Pulmonary artery endothelial cell (primary cell): ENCODE measurements at places on chromosomes 5 and 9. TPM values are rescaled to one million over a fixed set of nuclear protein-coding genes. Genes with fewer than 3 reads are reported as not detected.

GRCh38 chr5:53882006-53882675 is 321.7 kb downstream of the NDUFS4 start:
- DNase-seq = no peak

- DNase-seq = no peak
These were observed 135.3 kb downstream of the YIPF5 start for GRCh38 chr5:144035046-144035740.

GRCh38 chr5:178271231-178271630 is 38.6 kb upstream of the PHYKPL start:
- DNase-seq = no peak

- no peak for DNase-seq
These were observed 26.5 kb upstream of the GPX3 start for GRCh38 chr5:150993826-150994412.

DNA sequence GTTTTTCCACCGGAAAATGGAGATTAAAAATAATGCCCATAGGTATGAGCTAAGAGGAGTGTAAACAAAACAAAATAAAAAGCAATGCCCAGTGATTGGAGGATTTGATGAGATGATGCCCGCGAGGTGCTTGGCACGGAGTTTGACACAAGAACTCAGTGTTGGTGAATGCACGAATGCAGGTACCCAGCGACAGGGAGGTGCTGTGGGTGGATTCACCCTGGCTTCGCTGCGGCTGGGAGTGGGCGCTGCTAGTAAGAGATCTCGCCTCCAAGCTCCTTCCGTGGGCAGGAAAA is 526 bp upstream of the STXBP1 start:
- DNase-seq = no peak

GRCh38 chr9:25427898-25428297 is 250.3 kb downstream of the TUSC1 start:
- DNase-seq = no peak

DNA sequence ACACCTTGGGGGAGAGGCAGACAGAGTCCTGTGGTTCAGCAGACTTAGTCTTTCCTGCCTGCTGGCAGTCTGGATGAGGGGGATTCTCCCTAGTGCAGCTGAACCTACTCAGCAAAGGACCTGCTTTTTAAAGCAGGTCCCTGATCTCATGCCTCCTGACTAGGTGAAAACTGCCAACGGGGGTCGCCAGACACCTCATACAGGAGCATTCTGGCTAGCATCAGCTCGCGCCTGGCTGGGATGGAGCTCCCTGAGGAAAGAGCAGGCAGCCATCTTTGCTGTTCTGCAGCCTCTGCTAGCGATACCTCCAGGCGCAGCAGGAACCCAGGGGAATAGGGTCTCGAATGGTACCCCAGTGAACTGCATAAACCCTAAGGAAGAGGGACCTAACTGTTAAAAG is 225.2 kb downstream of the CDH9 start:
- no peak for DNase-seq

- no peak for DNase-seq
These were observed 72.0 kb upstream of the RAI14 start for GRCh38 chr5:34584165-34584564.

- no peak for DNase-seq
These were observed 82.1 kb downstream of the MAMDC2 start for GRCh38 chr9:70125621-70126263.

- peak; percentile 19 for DNase-seq
These were observed 144.7 kb upstream of the SHB start for GRCh38 chr9:38213631-38214299.

DNA sequence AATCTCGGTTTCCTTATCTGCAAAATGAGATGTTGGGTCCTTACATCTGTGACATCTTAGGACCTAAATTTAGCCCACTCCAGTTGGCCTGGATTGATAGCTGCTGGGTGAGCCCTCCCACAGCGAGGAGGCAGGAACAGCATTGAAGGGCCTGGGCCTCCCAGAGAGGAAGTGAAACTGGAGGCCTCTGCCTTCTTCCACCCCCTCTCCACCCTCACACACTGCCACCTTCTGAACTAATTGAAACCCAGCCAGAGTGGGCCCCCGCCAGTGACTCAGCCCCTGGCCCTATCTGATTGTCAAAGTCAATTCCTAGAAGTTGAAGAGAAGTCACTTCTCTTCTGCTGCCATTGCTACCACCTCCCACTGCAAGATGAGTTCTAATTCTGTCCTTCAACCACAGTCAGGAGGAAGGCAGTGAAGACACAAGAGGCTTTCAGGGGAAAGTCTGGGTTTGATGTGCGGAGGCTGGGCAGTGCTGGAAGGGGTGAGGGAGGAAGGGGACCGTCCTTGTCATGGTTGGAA is 55.2 kb upstream of the NEK6 start:
- DNase-seq = no peak

GRCh38 chr9:15541872-15542271 is 11.0 kb upstream of the CCDC171 start:
- no peak for DNase-seq

- DNase-seq = peak; percentile 47
These were observed at the start of gene LHFPL2 for GRCh38 chr5:78648359-78649210. Gene LHFPL2 (minus strand): TSS chr5:78648772. CDS start chr5:78510213, 138,559 bp downstream.

GRCh38 chr5:172800088-172800551 is 29.1 kb upstream of the DUSP1 start:
- no peak for DNase-seq

DNA sequence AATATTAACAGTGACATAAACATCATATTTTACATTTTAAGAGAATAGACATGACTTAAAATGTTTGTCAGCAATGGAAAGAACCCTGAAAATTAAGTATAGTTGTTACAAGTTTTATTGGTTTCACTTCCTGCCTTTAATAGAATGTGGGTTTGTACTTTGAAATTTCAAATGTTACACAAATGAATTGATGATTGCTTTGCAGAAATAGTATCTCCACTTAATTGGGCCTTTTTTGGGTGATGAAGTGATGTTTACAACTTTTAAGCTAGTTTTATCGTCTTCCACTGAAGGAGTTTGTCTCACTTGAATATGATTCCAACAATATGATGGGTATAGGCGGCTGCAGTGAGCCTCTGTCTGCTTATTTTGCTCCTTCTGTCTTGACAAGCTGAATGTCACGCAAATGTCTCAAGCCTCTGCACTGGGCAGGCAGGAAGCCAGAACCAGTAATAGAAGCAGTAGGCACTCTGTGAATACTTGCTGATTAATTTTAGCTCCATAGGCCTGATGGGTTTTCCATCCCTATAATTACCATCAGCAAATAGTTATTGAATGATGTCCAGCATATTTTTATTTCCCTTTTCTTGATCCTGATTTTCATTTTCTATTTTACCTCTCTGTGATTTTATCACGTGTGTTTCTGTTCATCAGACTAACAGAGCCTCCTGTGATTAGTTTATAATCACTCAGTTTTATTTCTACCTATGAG is 10.6 kb upstream of the NR3C1 start:
- DNase-seq = no peak

DNA sequence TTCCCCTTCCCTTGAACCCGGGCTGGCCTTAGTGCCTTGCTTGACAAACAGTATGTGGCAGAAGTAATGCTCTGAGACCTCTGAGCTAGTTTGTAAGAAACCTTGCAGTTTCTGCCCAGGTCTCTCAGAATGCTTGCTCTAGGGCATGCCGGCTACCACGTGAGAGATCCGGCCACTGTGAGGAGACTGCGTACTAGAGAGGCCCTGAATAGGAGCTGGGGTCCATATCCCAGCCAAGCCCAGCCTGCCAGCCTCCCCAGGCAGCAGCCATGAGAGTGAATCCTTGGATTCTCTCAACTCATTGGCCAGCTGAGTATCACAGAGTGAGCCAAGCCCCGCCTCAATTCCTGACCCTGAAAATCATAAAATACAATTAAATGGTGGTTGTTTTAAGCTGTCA is 16.0 kb upstream of the COL15A1 start:
- no peak for DNase-seq

- no peak for DNase-seq
These were observed 243.1 kb upstream of the COX7C start for GRCh38 chr5:86374611-86375010.

- DNase-seq = no peak
These were observed 85.2 kb downstream of the CFAP95 start for GRCh38 chr9:69905851-69906250.

DNA sequence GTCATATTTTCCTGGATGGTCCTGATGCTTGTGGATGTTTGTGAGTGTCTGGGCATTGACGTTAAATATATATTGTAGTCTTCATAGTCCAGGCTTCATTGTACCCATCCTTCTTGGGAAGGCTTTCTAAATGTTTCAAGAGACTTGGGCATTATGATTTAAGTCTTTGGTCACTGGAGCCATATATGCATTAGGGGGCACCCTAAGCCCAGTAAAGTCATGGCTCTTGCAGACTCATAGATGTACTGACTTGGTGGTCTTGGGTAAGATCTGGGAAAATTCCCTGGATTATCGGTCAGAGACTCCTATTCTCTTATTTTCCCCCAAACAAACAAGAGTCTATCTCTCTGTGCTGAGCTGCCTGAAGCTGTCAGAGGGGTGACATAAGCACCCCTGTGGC is 271.1 kb downstream of the TRIM36 start:
- no peak for DNase-seq

GRCh38 chr9:111096051-111096450 is 57.8 kb upstream of the LPAR1 start:
- DNase-seq = no peak

DNA sequence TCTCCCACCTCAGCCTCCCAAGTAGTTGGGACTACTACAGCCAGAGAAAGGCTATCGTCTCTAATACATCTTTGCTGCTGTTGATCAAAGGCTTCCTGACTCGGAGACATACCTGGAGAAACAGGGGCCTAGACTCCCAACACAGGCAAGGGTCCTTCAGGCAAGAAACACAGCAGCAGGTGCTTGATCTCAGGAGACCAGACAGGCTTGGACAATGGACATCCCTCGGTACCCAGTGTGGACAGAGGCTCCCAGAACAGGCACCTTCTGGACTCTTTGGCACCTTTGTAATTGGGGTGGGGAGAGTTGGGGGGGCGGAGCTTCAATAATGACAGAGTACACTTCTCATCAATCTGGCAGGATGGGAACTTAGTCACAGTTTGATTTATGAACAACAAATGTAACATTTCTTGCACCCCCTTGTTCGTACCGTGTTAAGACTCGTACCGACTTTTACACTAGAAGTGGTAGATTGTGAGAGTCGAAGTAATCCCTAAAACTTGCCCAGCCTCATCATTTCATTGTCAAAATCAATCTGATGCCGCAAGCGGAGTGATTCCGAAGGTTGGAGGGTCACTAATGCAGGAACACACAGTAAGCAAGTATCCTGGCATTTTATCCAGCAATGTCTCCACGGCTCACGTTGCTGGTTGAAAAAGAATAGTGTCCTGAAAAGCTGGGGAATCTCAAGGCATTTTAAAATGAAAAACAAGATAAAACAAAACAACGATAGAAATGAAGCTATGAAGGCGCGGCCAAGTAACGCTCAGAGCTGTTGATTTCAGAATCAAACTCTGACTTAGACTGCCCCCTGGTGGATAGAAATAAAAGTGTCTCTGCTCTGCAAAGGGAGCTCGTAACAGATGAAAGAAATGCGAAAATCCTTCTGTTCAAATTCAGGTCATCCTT is 46.4 kb upstream of the STK32A start:
- peak; percentile 19 for DNase-seq

- DNase-seq = no peak
These were observed 52.6 kb upstream of the SUSD3 start for GRCh38 chr9:93005876-93006275.

- no peak for DNase-seq
These were observed 117.6 kb downstream of the EFNA5 start for GRCh38 chr5:107553117-107553555.

DNA sequence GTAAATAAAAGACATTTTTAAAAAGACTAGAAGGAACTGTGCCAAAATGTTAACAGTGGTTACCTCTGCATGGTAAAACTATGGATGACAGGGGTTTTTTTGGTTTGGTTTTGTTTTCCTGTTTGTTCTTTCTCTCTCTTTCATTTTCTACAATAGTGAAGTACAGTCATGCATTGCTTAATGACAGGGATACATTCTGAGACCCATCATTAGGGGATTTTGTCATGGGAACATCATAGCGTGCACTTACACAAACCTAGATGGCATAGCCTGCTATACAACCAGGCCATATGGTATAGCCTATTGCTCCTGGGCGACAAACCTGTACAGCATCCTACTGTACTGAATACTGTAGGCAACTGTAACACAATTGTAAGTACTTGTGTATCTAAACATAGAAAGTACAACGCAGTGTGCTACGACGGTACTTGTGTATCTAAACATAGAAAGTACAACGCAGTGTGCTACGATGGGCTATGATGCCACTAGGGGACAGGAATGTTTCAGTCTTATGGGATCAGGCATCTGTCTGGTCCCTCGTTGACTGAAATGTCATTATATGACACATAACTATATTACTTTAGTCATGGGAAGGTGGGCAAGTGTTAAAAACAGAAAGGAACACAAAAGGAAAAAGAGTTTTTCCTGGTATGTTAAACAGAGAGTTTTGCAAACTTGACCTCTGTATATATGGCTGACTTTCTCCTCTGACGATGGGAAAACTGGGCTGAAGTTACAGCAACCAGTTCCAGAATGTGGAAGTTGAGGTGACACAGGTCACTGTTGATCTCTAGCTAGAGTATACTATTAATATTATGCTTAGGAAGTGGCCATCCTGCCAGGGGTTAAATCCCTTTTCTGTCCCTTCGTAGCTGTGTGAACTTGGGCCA is 7.4 kb upstream of the ADAM19 start:
- no peak for DNase-seq

DNA sequence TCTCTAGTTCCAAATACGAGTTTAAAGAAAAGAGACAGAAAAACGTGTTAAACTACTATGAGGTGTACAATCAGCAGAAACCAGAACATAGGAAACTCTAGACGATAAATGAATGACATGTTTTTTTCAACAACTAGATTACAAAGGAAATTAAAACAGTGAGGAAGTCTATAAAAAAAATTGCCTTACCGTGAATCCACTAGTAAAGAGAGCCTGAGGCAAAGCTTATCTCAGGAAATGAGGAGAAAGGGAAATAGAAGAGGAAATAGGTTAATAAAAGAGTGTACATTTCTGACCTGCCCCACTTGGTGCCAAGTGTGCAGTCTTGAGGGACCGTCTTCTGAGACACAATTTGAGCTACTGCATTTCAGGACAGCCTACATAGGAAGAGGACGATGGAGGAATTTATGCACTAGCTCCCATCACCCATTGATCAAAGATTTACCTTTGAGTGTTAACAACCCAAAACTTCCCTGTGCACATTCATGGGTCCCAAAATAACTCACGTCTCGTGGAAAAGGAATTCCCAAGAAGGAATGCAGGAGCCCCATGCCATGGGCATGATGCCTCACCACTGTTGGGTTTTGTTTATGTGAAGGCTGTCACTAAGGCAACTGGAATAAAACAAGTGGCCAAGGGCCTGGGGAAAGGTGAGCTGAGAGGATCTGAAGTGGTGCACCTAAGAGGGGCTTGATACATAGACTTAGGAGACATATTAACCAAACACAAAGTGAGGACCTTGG is 53.6 kb upstream of the SLC1A3 start:
- no peak for DNase-seq

GRCh38 chr5:148585988-148586387 is 68.3 kb downstream of the HTR4 start:
- DNase-seq = no peak

The TNC gene
- total RNA-seq = 0.07 TPM in 2 replicates

The LIX1 gene
- not detected in 2 replicates for total RNA-seq

The ZNF367 gene
- total RNA-seq = 10.0 and 16.8 TPM in 2 replicates

The ZCCHC7 gene
- 13.6 and 13.8 TPM in 2 replicates for total RNA-seq

The LCN15 gene
- total RNA-seq = not detected in 2 replicates

The CBY3 gene
- total RNA-seq = 0.26 TPM in 1 of 2 replicates, not detected in the other

The IL9 gene
- total RNA-seq = not detected in 2 replicates

The MYMK gene
- not detected in 2 replicates for total RNA-seq

The ARL14EPL gene
- total RNA-seq = 0.13 and 0.39 TPM in 2 replicates

The ATOX1 gene
- 63.6 and 68.7 TPM in 2 replicates for total RNA-seq

The EPB41L4A gene
- 13.4 and 18.3 TPM in 2 replicates for total RNA-seq

The MRPL22 gene
- 54.3 and 62.6 TPM in 2 replicates for total RNA-seq

The SETX gene
- 55.7 and 74.0 TPM in 2 replicates for total RNA-seq
